ENCODE measurements at places on chromosomes 11 and 22.

DNA sequence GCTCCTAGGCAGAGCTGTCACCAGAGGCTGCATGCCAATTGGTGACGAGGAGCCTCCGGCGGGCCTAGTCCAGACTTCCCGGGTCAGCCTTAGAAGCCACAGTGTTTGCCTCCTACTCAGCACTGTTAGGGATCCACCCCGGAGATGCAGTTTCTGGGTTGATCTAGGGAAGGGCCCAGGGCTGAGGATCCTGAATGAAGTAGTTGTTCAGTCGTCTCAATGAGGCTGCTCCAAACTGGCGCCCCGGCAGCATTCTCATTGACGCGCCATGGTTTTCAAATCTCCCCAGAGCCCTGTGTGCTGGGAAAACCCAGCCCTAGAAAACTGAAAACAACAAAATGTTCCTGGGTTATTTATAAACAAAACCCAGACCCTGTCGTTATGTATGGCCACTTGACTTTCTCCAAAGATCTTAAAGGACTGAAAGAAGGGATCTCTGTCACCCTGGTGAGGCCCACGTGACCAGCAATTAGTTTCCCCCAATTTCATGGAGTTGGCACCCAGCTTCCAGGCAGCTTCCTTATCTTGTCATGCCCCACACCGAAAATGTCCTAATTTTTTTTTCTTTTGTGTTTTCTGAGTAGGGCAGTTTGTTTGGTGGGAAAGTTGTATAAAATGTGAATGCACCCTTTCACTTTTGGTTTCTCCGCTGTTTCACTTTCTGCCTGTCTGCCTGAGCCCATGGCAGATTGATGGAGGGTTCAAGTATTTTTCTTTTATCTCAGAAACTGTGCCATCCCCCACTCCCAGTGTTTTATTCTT, 2.0 kb upstream of the EHD1 start:
- no peak for DNase-seq

DNA sequence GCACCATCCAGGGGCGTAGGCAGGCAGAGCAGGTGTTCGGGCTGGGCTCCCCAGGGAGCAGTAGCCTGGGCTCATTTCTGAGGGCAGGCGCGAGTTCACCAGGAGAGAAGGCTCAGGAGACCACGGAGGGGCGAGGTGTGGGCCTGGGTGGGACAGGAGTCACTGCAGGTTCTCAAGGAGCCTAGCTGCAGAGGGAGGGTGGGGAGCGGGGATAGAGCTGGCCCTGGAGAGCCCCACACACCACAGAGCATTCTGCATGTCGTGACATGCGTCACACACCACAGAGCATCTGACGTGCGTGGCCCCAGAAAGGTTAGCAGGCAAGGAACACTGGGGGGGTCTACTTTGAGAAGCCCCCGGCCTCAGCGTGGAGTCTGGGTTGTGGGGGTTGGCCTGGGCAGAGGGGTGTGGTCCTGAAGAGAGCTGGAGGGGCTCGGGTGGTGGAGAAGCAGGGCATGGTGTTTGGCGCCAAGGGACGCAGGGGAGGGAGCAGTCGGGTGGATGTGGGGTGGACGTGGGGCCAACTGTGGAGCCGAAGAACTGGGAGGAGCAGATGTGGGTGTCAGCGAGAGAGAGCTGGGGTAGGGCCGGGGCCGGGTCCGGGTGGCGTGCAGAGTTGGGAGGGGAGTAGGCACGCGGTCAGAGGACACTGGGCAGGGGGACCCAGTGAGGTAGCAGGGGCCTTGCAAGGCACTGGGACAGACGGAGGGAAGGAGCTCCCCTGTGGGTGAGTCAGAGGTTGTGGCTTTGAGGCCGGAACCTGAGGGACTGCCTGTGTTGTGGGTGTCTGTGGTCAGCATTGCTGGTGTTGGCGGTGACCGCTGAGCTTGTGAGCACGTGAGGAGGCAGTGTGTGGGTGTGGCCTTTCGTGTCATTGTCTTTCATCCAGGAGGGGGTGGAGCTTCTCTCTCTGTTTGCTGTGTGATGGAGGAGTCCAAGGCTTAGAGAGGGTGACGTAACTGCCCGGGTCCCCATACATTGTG, 25.5 kb downstream of the CTTN start:
- DNase-seq, result no peak

DNA sequence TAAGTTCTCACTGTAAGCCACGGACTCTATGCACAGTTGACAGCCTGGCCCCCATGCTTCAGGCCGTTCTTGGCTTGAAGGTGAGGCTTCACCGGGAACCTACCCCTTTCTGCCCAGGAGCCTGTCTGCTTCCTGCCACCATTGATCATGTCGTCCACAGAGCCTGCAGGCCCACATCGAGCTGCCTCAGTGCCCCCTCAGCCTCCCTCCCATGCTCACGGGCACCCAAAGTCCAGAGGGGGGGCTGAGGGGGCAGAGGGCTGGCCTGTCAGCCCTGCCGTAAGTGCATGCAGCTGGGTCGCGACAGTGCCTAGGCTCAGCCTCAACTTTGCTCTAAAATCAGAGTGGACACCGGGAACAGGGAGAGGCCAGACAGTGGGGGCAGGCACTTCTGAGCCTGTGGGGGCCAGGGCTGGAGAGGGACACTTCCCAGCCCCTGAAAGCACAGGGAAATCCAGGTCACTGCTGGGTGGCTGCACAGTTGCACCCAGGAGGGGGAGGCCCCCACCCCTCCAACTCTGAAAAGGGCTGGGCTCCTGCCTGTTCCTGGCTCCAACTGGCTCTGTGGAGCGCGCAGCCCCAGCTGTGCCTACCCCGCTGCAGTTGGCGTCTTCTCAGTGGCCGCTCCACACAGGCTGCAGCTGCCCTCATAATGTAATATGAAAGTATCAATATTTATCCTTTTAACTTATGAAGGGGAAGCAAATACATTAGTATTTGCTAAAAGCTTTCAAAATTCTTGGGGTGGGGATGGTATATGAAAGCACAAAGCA, 598.6 kb downstream of the DLG2 start:
- no peak for DNase-seq

DNA sequence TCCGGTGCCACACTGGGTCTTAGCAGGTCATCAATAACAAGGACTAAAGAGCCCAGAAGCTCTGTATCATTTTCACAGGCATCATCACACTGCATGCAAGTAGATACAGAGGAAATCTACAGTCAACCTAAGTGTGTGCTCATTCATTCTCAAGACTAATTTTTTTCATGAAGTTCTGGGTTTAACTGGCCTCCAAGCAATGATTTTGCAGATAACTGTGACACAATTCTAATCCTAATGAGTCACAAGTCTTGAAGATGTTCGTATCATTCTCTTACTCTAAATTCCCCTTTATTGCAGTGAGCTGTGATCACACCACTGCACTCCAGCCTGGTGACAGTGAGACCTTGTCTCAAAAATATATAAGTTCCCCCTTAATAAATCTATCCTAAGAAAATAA, 2.5 kb downstream of the OR52W1 start:
- no peak for DNase-seq

DNA sequence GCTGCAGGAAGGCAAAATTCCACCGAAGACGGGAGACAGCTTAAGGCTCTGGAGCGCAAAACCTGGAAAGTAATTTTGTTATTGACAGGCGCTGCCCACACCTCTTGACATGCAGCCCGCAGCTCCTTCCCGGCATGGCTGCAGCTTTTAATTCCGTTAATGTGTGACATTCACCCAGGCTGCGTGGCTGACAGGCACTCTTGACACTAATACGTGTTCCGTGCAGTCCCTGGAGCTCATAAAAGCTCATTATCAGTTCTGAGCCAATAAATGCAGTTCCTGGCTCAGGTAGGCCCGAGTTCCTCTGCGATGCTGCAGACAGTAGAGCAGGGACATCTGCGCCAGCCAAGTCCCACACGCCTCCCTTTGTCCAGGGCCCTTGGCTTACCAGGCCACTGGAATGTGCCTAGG, 34.8 kb downstream of the TSPAN18 start:
- DNase-seq, result no peak

- DNase-seq, result no peak
Observed at GRCh38 chr11:58786693-58787092, 55.0 kb upstream of the GLYAT start.

- no peak for DNase-seq
Observed at GRCh38 chr11:8584511-8584910, 9.5 kb downstream of the STK33 start.

- DNase-seq, result no peak
Observed at GRCh38 chr11:65053827-65054508, 4.4 kb downstream of the NAALADL1 start.

DNA sequence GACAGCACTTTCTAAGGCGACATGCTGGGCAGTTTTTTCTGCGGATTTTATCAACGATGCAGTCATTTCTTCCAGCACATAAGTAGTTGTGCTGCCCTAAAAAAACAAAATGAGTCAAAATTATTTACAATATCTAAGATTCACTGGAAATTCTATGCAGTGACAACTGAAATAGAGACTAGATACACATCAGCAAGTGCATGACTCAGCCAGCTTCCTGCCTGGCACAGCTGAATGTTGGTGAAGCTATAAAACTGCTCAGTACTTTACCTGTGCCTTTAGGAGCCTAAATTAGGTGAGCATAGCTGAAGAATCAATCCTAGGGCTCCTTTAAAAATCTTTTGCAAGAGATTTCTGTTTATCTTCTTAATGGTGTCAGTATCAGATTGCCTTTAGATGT, 37.8 kb downstream of the PGR start:
- DNase-seq, result no peak

GRCh38 chr11:113895367-113896155, 9.0 kb upstream of the HTR3B start:
- DNase-seq, result no peak

GRCh38 chr11:125376117-125376516, 119.9 kb downstream of the FEZ1 start:
- no peak for DNase-seq

DNA sequence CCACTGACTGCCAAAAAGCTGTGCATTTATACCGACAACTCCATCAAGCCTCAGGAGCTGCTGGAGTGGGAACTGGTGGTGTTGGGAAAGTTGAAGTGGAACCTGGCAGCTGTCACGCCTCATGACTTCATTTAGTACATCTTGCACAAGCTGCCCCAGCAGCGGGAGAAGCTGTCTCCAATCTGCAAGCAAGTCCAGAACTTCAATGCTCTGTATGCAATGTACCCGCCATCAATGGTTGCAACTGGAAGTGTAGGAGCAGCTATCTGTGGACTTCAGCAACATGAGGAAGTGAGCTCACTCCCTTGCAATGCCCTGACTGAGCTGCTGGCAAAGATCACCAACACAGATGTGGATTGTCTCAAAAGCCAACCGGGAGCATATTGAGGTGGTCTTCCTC, at the start of gene SLC22A25:
Gene SLC22A25, minus strand, starts transcription at position 67 of the 400 bp plus-strand sequence. CDS start 13,947 bp downstream, outside the sequence.
- no peak for DNase-seq

DNA sequence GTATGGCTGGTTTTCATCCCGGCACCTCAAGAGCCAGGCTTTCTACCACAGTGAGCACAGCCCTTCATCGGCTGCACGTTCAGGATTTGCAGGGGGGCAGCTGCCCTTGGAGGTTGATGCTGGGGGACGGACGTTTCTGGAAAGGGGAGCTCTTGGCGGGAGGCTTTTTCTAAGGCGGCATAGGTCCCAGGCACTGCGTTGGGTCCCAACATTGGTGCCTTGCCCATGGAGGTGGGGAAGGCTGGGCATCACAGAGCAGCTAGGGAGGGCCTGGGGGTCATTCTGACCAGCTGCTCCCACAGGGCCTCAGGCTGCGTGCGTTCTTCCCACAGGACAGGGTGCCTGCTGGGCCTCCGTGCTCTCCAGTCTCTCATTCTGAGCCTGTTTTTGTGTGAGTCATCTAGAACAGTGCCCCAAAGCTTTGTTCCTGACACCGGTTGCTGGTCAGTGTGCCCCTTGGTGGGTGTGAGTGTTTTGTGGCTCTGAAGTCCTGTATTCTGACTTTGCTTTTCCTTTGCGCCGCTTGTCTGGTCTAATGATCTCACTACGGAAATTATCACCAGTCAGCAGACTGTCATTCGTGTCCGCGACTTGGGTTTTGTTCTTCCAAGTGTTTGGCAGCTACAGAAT, 275.9 kb downstream of the TBC1D22A start:
- no peak for DNase-seq

DNA sequence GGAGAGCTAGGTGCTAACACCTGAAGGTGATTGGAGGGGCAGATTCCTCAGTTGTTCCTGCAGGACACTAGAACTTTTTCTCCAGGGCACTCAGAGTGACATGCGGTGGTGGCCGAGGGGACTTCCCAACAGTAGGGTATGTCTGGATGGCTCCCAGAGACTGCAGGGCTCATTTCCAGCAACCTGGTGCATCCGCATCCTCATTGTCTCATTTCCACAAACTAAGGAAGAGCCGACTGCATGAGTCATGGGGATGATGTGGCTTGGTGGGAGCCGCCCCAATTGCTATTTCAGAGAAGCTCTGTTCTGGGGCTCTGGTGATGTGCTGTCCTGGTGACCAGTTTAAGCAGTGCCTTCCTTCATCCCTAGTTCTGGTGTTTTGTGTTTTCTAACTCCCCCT, 2.8 kb upstream of the ROBO4 start:
- no peak for DNase-seq

DNA sequence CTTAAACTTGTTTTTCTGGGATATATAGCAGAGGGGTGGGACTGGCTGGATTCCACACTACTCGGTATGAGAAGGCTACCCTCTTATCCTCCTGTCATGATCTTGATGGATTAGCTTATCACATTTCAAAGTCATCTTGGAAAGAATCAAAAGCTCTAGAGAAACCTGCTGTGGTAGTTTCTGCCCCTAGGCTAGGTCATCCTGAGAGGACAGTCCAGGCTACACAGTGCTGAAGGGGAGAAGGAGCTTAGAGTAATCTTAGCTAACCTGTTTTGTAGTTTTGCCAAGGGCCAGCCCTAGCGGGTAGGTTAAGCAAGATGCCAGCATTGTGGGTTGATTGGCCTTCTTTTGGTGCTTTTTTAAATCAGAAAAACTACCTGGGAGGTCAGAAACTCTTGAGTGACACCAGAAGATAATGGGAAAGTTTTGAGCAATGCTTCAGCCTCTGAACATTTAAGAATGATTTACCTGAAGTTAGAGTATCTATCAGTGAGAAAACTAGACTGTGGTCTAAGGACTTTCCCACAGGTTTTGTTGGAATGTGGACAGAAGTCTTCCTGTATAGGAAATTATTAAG, 21.3 kb downstream of the PIWIL4 start:
- no peak for DNase-seq

DNA sequence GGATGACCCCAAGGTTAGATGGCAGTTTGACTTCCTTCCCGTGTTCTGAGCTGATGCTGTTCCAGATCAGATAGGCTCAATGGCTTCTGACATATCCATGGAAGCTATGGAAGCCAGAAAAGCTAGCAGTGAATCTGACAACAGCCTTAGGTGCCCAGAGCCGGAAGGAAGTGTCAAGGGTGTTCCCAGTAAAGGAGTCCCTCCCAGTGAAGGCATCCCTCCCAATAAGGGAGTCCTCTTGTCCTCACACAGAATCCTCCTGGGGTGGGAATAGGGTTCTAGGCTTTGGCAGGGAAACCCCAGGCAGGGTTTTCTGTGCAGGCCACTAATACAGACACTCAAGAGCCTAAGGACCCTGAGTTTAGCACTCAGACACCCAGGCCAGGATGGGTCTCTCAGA, 47.0 kb upstream of the ISX start:
- no peak for DNase-seq

GRCh38 chr22:40199223-40199622, 21.5 kb downstream of the TNRC6B start:
- no peak for DNase-seq

DNA sequence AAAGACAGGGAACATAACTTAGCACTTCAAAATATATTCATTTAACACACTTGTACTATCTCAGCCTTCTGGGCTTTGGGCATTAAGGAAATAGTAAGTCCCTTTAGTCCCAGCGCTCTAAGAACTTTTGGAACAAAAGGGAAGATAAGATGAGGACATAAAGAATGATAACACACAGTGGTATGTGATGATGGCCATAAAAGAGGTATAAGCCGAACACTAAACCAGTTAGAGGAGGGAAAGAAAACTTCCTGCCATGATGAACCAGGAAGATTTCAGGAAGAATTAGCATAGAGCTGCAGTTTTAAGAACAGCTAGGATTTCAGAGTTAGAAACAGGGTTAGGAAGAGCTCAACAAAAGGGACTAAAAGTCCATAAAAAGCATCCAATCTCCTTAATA, 11.8 kb downstream of the SYTL2 start:
- DNase-seq, result no peak
